Fibroblast of the aortic adventitia (primary cell): ENCODE measurements at places on chromosomes 12 and 14.
A peak's percentile ranks its signal among the peaks of the same experiment; 100 is the strongest.

DNA sequence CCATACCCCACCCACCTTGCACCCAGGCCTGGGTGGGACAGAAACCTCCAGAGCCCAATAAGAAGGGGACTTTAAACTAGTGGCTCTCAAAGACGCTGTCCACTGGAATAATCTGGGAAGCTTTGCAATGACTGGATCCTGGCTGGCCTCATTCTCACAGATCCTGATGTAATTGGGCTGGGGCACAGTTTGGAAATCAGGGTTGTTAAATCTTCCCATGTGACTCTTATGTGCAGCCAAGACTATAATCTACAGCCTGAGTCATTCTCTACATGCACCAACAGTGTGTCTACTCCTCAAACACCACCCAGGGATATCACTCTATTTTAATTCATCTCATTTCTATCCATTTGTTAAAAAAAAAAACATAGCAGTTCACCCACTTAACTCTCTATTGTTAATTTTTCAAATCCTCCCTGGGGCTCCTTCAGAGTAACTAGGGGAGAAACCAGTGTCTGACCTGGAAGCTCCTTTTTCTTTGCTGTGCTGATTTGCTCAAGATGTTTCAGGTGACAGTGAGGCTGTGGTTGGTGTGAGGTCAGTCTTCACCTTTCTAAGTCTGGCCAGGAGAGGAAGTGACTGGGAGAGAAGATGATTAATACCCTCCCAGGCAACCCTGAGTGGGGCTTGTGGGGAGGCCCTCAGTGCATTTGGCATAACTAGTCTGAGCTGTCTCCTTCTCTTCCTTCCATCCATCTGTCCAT, 211.6 kb upstream of the SFSWAP start:
- DNase-seq: no peak

GRCh38 chr12:32482226-32482625, 82.9 kb downstream of the FGD4 start:
- DNase-seq: no peak

- DNase-seq: no peak
These were observed 24.9 kb downstream of the NAV3 start for GRCh38 chr12:77855548-77855947.

DNA sequence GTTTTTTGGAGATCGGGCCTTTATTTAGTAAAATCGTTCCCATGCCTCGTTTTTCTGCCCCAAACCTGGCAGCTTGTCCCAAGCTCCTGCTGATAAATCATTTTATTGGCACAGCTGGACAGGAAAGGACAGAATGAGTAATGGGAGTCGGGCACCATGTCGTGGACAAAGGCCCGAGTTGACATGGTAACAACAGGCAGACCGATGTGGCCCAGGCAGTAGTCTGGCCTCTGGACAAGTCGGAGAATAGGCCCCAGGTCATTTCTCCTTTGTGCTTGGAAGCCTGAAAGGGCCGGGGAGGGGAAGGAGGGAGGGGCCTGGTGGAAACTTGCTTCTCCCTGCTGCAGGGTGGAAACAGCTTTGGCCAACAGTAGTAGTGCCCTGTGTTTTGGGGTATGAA, 234.9 kb downstream of the SUDS3 start:
- no peak for DNase-seq

- DNase-seq: no peak
These were observed 692 bp downstream of the SPIC start for GRCh38 chr12:101475751-101476305.

- peak; percentile 60 for DNase-seq
These were observed 43.4 kb upstream of the RIN3 start for GRCh38 chr14:92470215-92470614.
